ENCODE measurements at places on chromosomes 11 and 22.

DNA sequence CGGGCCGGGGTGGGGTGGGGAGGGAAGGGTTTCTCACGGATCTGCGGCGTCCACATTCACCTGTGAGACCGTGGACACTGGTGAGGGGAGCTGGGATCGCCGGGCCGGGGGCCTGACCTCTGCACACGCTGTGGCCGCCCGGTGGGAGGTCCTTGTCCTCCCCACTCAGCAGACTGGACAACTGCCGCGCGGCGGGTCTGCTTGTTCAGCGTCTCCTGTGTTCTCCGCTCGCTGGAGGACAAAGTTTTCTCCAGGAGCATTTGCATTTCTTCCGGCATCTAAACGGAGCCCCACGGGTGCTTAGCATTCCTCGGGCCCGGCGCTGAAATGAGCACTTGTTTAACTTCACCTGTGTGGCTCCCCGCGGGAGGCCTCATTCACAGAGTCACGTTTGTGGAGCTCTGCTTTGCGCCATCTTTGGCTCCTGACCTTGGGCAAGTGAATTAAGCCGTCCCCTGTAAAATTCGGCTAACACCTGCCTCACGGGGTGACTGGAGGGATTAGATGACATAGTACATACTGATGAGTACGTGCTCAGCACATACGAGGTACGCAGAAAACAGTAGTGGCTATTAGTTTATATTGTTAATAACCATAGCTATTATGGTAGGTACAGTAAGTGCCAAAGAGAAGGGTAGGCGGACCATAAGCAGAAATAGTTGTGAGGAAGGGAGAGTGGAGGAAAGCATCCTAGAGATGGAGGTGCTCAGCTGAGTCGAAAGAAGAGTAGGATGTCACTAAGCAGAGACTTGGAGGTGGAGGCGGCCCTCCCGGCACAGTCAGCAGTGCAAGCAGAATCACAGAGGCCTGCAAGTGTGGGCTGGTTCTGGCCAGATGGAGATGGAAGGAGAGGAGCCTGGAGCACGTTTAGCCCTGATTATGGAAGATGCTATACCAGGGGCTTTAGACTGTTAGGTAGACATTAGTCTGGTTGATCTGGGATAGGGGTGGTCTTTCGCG lies 885 bp downstream of the TRMU start:
- DNase-seq = no peak

- DNase-seq = no peak
These were observed 2.7 kb downstream of the TENM4 start for GRCh38 chr11:79437981-79438630.

DNA sequence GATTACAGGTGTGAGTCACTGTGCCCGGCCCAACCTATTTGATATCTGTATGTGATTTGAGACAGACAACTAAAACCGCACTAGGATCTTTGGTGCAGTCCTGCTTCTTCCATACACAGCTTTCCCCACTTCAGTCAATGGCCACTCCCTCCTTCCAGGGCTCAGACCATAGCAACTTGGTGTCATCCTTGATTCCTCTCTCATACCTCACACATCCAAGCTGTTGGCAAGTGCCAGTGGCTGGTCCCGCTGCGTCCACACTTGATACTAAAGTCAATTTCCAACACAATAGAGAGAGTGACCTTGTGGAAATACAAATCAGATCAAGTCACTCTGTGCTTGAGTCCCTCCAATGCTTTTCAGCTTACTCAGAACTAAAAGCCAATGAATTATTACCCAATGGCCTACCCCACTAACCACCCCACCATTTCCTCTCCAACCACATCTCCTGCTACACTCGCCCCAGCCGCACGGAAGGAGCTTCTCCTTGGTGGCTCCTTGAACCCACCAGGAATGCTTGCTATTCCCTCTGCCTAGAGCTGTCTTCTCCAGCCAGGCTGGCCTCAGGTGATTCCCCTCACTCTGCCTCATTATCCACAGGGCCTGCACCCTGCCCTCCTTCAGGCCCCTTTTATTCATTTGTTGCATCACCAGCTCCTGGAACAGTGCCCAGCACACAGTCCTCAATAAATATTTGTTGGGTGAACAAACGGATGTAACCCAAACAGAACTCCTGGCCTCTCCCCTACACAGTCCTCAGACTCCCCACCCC lies 12.9 kb downstream of the ABTB2 start:
- no peak for DNase-seq

- DNase-seq = no peak
These were observed 1679.3 kb downstream of the LRRC4C start for GRCh38 chr11:39780131-39780530.

- no peak for DNase-seq
These were observed 13.3 kb downstream of the RBFOX2 start for GRCh38 chr22:36015155-36015810.

DNA sequence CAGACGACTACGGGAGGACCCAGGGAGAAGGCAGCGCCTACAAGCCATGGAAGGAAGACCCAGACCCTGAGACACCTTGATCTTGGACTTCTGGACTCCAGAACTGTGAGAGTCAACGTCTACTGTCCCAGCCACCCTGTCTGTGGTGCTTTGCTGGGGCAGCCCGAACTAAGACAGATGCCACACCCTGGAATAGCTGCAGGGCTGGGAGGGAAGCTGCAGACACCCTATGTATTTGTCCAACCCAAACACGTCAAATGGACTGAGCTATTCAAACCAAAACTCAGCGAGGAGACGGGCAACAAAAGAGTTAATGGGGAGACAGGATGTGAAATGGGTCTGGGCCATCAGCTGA lies 169.3 kb downstream of the CTTN start:
- no peak for DNase-seq

DNA sequence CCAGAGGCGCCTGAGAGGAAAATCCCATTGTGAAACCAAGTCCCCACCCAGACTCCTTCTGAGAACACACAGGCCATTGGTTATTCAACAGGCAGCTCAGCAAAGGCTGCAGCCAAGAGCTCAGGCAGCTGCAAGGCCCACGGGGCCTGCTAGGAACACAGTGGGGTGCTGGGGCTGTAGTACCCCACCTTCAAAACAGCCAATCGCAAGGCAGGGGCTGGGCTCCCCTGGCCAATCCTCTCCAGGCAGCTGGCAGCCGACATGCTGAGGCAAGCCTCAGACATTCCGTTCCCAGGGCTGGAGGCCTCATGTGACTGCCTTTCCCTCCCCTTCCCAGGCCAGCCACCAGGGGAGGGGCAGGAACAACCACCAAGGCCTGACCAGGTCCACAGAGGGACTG lies 6.6 kb downstream of the PRODH start:
- no peak for DNase-seq
